ENCODE measurements at places on chromosomes 4 and X. TPM values are rescaled to one million over a fixed set of nuclear protein-coding genes. Genes with fewer than 3 reads are reported as not detected.

The NXF2 gene
- total RNA-seq, result not detected

GRCh38 chr4:144402999-144403398 lies 243.0 kb upstream of the HHIP start:
- no peak for DNase-seq

The ADGRG4 gene
- total RNA-seq, result not detected

DNA sequence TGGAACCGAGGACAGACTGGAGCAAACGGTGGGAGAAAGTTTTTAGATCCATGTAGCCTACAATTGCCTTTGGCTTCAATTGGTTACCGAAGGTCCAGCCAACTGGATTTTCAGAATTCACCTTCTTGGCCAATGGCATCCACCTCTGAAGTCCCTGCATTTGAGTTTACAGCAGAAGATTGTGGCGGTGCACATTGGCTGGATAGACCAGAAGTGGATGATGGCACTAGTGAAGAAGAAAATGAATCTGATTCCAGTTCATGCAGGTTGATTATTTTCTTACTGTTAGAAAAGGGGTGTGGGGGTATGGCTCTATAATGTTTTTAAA lies 702 bp downstream of the KLHL5 start:
- DNase-seq, result no peak

GRCh38 chrX:149506349-149506748 lies 1.2 kb upstream of the IDS start:
- no peak for DNase-seq

DNA sequence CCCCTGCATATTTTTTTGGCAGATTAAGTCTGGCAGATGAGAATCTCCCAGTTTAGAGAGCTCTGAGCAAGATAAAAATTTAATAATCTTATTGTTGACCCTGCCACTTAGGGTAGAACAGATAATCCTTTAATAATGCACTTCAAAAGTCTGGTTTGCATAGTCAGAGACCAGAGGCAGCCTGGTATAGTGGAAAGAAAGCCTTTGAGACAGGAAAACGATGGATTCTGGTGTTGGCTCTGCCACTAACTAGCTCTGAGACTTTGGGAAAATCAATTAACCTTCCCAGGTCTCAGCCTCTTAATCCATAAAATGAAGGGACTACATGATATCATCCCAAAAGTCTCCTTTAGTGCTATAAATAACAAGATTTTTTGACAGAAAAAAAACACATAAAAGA lies 824.5 kb downstream of the STIM2 start:
- DNase-seq, result no peak

DNA sequence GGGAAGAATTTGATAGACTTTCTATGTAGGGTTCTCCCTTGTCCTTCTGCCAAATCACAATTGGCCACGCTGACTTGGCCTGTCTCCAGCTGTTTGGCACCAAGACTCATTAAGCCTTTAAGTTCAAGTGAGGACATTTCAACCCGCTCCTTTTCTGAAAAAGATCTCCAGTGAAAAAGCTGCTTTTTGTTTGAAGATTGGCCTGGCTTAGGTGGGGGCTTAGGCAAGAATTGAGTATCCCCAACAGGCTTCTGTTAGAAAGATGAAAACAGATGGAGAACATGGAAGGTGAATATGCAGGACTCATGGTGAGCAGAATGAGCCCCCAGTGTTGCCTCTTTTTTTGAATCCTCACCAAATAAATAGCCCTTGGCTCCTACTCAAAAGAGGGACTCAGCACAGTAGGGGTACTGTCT lies 28.5 kb upstream of the LIMCH1 start:
- DNase-seq, result no peak

GRCh38 chr4:146054676-146055075 lies 116.1 kb upstream of the ZNF827 start:
- no peak for DNase-seq

The RNF212 gene
- total RNA-seq, result 0.53 TPM

DNA sequence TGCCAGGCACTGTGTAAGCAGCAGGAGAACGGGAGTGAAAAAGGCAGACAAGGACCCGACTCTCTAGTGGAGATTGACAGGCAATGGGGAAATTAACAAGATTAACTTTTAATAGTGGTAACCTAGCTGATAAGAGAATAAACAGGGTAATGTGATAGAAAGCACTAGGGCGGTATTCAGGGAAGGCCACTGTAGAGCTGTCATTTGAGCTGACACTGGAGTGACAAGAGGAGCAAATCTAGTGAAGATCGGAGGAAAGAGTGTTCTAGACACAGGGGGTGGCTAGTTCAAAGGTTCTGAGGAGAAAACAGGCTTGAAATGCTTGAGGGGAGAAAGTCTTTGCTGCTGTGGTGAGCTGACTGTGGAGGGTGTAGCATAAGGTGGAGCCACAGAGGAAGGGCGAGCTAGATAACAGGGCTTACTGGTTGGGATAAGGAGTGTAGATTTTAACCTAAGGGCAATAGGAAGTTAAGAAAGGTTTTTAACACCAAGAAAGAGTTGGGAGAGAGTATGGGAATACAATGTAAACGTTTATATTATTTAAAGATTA lies 122.8 kb downstream of the SLC10A7 start:
- DNase-seq, result no peak

GRCh38 chr4:46830971-46831454 lies 78.0 kb downstream of the COX7B2 start:
- DNase-seq, result no peak

- DNase-seq, result no peak
These were observed 136.8 kb downstream of the ADAM29 start for GRCh38 chr4:175054980-175055379.

The CLNK gene
- 0.19 TPM for total RNA-seq

The FAM114A1 gene
- 71.5 TPM for total RNA-seq

GRCh38 chr4:2785613-2786012 lies 7.3 kb upstream of the SH3BP2 start:
- no peak for DNase-seq

GRCh38 chr4:56434599-56435139 lies 746 bp downstream of the PPAT start:
- DNase-seq, result no peak

GRCh38 chr4:54482529-54483200 lies 175.1 kb upstream of the KIT start:
- DNase-seq, result no peak

DNA sequence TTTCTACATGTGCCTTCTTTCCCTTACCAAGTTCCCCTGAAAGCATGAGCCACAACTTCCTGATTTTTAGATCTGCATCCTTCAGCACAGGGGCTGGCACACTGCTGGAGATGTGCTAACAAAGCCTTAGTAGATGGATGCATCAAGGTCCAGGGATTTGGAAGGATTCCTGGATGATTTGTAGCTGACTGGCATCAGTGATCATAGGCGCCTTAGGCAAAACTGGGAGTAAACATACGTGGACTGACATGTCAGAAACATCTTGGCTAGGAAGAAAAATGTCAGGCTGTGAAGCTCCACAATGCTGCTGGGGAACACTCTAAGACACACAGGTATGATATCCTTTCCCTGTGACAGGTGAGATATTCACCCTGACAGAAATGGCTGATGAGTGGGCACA lies 156.4 kb downstream of the AMELX start:
- DNase-seq, result no peak

DNA sequence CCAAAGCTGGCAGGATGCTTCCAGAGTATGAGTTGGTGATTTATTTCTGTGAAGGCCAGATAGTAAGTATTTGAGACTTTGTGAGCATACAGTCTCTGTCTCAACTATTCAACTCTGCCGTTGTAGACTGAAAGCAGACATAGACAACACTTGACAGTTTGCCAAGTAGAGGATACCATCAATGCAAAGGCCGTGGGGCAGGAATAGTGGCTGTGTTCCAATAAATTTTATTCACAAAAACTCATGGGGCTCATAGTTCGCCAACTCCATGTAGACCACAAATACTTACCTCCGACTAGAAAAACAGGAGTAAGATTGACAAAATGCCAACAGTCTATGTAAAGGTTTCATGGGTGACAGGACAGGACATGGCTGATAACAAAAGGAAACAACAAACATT lies 3.7 kb upstream of the PIR start:
- no peak for DNase-seq

DNA sequence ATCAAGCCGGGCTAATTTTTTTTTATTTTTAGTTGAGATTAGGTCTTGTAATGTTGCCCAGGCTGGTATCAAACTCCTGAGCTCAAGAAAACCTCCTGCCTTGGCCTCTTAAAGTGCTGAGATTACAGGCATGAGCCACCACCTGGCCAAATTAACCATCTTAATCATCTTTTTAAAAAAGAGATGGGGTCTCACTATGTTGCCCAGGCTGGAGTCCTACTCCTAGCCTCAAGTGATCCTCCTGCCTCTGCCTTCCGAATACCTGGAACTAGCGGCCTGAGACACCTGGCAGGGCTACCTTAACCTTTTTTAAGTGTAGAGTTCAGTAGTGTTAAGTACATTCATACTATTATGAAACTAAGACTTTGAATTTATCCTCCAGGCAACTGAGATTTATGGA lies 1.7 kb upstream of the RPS3A start:
- no peak for DNase-seq

All from esophagus squamous epithelium (tissue), 5 donors.